ENCODE measurements at places on chromosomes 3 and 15.

DNA sequence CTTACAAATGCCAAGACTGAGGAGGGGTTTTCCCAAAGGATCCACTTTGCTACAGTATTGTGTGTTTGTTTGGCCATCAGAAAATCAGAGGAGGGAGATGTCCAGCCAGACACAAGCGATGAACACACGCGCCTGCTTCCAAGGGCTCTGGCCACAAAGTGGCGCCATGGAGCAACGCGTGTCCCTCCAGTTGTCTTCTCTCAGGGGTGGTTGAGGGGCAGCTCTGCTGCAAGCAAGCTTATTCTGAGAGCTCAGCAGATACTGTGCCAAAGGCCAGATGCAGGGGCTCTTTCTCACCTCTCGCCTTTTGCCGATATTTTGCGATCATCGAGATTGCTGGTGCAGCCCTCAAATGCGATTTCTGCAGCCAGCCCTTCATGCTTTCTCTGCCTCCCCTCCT, 88.9 kb upstream of the OSBPL11 start:
- no peak for DNase-seq

GRCh38 chr15:90082140-90082715, 20.0 kb downstream of the IDH2 start:
- DNase-seq = no peak

DNA sequence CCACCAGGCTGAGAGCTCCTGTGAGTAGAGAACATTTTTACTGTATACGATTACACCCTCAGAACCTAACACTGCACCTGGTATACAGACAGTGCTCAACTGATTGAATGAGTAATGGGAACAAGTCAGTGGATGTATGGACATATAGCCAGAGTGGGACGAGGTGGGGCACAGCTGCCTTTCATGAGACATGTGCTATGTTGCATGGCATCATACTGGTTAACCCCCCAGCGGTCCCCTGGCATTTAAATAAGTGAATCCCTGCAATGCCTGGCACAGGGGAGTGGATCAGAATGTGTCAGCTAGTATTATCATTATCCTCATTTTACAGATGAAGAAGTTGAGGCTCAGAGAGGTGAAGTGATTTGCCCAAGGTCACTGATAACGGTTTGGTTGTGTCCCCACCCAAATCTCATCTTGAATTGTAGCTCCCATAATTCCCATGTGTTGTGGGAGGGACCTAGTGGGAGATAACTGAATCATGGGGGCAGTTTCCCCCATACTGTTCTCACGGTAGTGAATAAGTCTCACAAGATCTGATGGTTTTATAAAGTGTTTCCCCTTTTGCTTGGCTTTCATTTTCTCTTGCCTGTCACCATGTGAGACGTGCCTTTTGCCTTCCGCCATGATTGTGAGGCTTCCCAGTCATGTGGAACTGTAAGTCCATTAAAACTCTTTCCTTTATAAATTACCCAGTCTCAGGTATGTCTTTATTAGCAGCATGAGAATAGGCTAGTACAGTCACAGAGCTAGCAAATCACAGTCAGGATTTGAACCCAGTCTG, 56.0 kb upstream of the ATP2B2 start:
- no peak for DNase-seq

DNA sequence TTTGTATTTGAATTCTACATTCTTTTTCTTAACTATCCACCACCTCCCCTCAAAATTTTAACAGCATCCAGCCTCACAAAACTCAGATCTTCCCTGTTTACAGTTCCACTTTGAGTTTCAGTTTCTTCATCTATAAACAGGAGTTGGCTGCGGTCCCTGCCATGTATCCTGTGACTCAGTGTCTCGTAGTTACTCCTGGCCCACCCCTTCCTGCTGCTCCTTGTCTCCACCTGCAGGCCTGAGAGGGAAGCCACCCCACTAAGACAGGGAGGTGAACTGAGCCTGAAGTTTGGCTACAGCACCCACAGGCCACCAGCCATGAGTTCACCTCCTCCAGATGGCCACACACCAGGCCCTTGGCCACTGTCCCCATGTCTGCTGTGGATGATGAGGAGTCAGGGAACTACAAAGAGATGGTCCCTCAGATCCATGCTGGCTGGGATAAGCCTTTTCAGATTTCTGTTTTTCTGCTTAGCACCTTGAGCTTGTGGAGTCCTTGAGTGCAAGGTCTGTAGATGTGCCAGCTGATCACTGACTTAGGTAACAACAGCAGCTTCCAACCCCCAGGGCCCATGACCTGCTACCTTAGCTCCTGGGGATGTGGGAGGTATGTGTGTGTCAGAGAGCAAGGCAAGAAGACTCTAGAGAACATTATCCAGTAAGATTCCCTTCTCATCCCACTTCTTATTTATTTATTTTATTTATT, 37.5 kb downstream of the CD86 start:
- DNase-seq = no peak

DNA sequence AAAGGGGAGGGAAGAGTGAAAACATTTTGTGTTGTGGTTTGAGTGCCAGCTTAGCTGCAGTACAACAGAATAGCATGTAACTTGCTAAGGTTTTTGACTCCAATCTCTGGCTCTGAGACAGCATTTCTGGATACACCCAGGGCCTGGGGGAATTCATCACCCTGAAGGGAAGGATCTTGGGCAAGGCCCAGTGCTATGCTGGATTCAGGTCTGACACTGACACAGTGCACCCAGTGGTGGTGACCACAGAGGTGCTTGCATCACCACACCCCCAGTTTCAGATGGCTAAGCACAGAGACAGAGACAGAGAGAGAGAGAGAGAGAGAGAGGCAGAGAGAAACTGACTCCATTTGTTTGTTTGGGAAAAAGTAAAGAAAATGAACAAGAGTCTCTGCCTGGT, 74.1 kb upstream of the KBTBD8 start:
- DNase-seq = no peak

DNA sequence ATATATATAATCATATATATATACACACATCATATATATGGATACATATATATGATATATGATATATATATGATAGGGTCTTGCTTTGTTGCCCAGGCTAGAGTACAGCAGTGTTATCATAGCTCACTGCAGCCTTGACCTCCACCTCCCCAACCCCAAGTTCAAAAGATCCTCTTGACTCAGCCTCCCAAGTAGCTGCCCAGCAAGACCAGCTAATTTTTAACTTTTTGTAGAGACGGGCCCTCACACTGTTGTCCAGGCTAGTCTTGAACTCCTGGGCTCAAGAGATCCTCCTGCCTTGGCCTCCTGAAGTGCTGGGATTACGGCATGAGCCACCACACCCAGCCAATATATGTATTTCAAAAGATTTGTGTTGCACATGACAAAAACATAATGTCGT, 83.0 kb downstream of the TBL1XR1 start:
- no peak for DNase-seq

DNA sequence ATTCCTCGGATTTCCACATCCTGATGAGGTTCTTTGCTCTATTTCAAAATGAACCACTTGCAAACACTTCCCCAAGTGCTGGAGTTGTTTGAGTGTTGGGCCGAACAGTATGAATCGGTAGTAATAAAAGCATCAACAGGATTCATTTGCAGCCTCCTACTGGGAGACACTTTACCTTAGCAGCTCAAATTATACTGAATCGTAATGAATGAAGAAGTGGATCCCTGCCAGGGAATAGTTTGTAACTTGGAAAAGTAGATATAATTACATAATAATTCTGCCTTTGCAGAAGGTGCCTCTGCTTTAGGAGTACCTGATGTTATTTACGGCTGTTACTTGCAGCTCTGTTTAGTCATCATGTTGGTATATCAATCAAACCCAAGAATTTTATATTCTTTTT, 669.1 kb downstream of the CADM2 start:
- no peak for DNase-seq

DNA sequence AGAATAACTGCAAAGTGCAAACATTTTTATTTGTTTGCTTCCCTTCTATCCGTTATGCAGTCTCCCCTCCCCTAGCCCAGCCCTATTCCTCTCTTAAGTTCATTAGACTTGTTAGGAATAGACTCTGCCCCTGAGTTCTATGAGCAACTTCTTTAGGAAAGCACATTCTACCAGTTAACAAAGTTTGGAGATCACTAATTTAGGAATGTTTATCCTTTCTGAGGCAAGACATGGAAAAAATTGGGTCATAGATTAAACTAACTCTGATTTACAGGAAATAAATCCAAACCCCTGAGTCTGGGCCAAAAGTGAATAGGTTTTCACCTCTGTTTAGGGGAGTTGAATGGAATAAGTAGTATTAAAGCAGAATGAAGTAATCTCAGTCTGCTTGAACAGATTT, 34.4 kb downstream of the C3orf80 start:
- DNase-seq = no peak

GRCh38 chr15:41474941-41475340, 18.7 kb upstream of the ITPKA start:
- no peak for DNase-seq

- DNase-seq = no peak
These were observed 140.4 kb downstream of the TBL1XR1 start for GRCh38 chr3:177056927-177057326.

DNA sequence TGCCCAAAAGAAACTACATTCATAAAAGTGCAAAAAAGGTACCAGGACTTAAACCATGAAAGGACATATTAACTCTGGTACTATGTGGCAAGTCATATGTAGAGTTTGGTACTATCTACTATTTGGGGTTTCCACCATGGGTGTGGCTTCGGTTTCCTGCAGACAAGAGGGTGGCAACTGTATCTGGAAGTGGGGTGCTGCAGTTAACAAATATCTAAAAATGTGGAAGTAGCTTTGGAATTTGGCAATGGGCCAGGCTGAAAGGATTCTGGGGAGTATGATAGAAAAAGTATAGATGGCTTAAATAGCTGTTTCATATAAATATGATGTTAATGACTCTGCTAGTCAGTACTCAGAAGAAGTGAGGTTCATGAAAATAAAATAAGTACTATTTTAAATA, 44.0 kb downstream of the PLSCR2 start:
- DNase-seq = no peak

DNA sequence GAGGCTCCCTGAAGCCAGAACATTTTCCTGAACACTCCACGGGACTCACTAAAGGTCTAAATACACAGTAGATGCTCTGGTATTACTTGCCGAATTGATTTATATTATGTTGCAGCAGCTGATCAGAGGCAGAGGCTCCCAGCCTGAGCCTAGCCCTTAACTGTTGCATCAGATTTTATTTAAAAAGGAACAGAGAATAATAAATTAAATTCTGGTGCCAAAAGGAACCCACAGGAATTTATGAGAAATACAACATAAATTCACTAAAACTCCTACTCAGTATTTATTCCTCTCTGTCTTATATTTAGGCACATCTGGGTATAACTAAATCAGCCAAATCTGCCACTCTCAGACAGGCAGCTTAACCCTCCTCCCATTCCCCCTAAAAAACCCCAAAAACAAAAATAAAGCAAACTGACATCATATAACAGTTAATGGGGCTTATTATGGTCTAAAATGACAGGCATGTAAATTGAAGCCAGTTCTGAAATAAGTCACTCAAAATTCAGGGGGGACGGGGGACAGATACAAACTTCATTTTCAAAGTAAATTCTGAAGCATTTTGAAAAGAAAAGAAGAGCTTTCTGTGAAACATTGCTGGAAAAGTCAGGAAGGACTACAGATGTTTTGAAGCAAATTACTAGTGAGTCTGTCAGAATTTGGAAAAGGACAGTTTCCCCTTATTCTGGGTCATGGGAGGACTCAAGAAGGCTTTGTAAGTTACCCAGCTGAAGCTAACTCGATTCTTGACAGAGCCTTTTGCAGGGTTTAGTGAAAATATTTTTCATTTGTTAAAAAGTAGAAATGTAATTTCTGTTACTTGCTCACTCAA, 53.8 kb upstream of the CORO2B start:
- no peak for DNase-seq

- DNase-seq = no peak
These were observed 260.4 kb upstream of the P2RY1 start for GRCh38 chr3:152574461-152575079.

GRCh38 chr3:177729956-177730681, 532.8 kb upstream of the TBL1XR1 start:
- no peak for DNase-seq

DNA sequence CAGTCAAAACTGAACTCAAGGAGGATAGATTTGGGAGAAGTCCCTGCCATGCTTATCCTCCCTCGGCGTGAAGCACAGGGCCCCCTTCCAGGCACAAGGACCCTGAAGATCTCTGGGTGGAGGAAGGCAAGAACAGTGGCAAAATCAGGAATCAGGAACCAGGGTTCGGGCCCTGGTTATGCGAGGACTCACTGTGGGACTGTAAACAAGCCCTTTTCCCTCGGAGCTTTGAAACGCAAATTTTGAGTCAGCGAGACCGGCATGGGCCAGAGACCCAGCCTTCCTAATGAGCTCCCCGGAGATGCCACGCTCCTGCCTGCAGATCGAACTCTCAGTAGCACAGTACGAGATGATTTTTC, 70.1 kb downstream of the SLC12A8 start:
- no peak for DNase-seq

- DNase-seq = no peak
These were observed 455 bp upstream of the ABHD17C start for GRCh38 chr15:80694611-80695098.

DNA sequence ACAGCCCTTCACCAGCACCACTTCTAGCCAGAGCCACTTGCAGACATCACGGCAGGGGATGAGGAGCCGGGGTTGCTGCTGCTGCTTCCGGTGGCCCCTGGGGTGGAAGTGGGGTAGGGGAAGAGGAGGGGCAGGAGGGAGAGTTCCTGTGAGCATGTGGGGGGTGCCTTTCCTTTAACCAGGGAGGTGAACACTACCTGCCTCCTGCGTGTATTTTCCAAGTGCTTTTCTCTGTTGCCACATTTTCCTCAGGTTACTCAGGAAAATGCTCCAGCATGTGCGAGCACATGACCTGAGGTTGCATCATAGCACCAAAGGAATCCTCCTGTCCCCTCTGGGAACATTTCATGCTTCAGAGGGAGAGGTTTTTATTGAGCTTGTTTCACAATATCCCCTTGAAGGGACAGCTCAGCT, 12.2 kb upstream of the SACM1L start:
- no peak for DNase-seq

GRCh38 chr3:9195390-9195789, 54.1 kb downstream of the SRGAP3 start:
- DNase-seq = no peak

DNA sequence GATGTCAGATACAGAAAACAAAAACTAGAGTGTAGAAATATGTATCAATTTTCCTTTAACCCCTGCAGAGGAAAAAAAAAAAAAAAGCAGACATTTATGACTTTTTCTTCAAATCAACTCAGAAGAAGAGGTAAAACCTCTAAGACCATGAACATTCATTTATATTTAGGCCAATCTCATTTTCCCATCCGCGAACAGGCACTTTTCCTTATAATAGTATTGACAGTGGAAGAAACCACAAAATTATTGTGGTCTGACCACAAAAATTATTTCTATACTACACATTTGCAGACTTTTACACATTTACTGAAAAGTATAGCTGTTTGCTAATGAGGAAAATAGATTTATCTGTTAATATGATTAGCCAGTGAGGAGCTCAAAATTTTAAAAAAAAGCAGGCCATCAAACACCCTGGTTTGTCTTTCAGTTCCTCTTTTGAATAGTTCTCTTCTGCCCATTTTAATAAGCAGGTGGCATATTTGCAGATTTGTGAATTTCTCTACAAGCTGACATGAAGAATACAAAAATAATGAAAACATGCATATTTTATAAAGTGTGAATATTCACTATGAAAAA, 5.7 kb downstream of the OSBPL11 start:
- DNase-seq = no peak

Measured in GM18507 (cell line).